ENCODE measurements at places on chromosomes 11 and 22.

- DNase-seq = no peak
Observed at GRCh38 chr11:12284316-12285050, 92.9 kb upstream of the PARVA start.

- DNase-seq = no peak
Observed at GRCh38 chr11:110447343-110447742, 17.6 kb downstream of the FDX1 start.

DNA sequence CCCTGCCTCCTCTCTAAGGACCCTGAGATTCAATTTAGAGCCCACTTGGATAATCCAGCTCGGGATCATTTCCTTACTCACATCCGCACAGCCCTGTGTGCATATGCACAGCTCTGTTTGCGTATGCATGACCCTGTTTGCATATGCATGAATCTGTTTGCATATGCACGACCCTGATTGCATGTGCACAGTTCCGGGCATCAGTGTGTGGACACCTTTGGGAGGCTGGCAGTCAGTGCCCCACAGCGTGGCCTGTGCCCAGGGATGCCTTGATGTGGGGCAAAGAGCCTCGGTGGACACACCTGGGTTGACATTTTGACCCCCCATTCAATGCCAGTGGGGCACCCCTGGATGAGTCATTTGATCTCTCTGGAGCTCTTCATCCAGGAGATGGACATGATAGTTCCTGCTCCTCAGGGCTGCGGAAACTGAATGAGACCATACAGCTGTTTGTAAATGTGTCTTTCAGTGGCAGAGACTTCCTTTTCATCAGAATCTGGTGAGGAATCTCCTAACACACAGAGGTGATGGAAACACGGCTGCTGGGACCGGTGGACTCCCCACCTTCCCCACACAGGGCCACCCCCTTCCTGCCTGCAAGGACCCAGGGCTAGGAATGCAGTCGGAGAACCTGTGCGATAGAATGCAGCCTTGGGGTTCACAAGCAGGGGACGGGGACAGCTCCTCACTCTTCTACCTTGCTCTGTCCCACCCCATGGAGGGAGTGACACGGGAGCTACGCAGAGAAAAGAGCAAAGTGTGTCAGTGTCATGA, 41.2 kb downstream of the MYEOV start:
- DNase-seq = no peak

- no peak for DNase-seq
Observed at GRCh38 chr11:2754008-2754407, 54.2 kb upstream of the KCNQ1OT1 start.

DNA sequence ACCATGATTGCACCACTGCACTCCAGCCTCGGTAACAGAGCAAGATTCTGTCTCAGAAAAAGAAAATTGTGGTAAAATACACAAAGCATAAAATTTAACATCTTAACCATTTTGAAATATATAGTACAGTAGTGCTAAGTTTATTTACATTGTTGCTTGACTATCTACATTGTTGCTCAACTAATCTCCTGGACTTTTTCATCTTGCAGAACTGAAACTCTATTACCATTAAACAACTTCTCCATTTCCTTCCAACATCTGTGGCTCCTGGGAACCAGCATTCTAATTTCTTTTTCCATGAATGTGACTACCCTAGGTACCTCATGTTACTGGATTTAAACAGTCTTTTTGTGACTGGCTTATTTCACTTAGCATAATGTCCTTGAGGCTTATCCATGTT, 13.5 kb upstream of the VWA5A start:
- no peak for DNase-seq

DNA sequence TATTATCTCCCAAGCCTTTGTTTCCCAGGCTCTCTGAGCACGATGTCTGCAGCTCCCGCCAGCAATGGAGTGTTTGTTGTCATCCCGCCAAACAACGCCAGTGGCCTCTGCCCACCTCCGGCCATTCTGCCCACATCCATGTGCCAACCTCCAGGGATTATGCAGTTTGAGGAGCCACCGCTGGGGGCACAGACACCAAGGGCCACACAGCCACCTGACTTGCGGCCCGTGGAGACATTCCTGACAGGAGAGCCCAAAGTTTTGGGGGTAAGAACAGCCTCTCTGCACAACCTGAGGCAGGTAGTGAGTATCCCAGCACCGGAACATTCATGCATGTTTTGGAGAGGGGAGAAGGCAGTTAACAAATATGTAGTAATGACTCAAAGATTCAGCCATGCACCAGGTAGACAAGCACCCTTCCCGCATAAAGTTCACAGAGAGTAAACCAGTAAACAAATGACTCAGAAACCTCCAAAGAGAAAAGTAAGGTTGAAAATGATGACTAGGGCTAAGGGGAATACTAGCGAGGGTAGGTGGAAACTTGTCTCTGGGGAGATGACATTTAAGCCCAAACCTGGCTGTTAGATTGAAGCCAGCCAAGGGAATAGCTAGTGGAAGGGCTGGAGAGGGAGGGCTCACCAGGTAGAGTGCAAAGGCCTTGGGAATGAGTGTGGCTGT, 7.2 kb downstream of the MS4A15 start:
- DNase-seq = no peak

DNA sequence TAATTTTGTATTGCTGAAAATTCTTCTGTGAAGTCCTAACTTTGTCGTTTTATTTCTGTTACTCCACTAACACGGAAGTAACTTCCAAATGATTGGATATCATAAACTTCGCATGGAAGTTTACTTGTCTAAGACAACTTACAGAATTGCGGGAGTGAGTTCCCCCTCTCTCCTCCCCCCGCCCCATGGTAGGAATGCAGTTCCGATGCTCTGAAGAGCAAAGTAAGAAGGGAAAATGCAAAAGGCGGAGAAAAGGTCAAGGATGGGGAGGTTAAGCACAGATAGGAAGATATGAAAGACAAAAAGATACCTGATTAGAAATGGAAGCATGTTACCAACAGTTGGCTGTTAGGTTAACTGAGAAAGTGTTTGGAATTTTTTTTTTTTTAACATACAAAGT, 1.3 kb downstream of the EIF3M start:
- DNase-seq = no peak

DNA sequence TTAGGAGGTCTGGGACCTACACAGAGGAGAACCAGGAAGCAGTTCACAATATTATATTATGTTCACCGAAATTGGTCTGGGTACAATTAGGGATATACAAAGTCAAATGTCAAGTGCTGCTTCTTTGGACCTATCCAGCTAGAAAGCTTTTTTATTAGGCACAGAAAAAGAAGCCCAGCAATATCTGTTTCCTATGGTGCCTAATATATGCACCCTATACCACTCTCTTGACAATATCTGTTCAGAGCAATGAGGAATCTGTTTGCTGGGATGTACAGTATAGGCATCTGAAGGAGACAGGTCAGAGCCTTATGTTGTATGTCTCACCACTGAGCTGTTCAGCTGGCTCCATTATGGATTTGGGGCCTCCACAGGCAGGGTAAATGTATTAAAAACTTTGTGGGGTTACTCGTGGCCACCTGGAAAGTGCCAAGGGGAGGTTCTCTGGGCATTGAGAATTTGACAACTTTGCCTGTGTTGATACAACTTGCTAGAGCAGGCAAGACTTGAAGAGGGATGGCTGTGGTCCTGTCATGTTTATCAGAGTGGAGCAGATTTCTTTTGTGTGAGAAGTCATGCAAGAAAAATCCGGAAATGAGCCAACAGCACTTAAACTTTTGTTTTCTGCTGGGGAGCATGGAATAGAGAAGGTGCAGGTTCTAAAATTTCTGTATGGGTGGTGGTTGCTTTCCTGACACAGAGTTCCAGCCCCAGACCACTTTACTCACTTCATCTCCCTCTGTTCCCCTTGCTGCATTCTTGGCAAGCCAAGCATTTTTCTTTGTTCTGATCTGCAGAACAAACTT, 10.1 kb downstream of the STIM1 start:
- no peak for DNase-seq

- DNase-seq = no peak
Observed at GRCh38 chr22:46774253-46774979, 12.0 kb downstream of the TBC1D22A start.

DNA sequence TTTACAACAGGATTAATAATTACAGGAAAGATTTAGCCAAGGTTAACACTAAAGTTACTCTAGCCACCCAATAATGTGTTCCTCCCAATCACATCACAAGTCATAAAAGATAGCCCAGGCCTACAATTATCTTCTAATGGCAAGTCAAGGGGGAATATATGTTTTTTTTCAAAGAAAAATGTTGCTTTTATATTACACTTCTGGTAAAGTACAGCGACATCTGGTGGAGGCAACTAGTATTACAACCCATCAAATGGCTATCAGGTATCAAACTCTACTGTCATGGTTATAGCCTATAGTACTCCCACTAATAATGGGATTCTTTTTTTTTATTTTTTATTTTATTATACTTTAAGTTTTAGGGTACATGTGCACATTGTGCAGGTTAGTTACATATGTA, 71.8 kb downstream of the XRRA1 start:
- no peak for DNase-seq

- DNase-seq = no peak
Observed at GRCh38 chr11:35850191-35850590, 93.7 kb upstream of the LDLRAD3 start.

GRCh38 chr22:21827628-21828267, 39.7 kb downstream of the MAPK1 start:
- no peak for DNase-seq

- DNase-seq = no peak
Observed at GRCh38 chr11:102590276-102591049, 34.7 kb downstream of the MMP20 start.

GRCh38 chr11:69040581-69041260, 8.0 kb upstream of the TPCN2 start:
- DNase-seq = no peak

DNA sequence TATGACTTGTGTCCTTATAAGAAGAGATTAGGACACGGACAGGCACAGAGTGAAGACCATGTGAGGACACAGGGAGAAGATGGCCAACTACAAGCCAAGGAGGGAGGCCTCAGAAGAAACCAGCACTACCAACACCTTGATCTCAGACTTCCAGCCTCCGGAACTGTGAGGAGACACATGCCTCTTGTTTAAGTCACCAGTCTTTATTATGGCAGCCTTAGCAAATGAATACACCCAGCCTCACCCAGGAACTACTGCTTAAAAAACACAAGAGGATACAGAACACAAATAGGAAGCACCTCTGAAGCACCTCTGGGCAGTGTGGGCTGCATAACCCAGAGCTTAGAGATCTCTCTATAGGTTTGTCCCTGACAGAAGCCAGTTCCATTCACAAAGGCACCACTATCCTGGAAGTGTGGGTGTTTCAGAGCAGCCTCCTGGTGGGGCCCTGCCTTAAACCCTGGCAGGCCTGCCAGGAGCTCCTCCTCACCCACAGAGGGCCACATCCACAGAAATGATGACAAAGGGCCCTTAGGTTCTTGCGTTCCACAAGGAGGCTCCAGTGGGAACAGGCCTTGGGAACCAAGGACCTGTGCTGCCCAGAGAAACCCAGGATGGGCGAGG, 58.8 kb downstream of the CHRDL2 start:
- no peak for DNase-seq

DNA sequence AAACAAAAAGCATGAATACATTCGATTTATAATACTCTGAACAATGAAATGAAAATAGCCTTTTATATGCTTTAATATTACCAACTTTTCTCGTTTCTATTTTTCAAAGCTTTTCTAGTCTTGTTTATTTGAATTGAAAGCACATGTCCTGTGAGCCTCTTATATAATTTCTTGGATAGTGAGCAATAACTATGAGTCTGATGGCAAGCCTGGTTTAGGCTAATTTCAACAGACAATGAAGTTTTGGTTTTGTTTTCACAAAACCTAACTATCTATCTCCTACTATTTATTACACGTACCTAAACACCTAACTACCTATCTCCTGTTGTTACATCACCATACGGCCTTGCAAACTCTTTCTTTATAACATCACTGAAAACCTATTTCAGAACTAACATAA, 29.2 kb upstream of the CEP126 start:
- no peak for DNase-seq

DNA sequence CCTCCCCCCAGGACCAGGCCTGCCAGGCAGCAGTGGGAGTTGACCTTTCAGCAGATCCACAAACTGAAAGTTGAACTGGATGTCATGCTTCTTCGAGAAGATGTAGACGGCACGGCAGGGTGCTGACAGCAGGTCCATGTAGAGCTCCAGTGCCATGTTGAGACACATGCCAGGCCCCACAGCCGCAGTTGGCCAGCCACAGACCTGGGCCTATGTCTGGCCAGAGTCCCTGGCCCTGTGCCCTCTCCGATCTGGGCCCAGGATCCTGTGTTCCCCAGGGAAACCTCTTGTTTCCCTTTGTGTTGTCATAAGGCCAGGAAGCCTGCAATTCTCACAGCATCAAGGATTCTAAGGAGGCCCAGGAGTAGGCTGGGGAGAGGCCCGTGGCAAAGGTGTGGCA, at the start of gene GSTT4:
GSTT4 (minus strand) TSS at position 253 of the 400 bp plus-strand sequence; CDS start at position 156, 97 bp downstream.
- DNase-seq = no peak

DNA sequence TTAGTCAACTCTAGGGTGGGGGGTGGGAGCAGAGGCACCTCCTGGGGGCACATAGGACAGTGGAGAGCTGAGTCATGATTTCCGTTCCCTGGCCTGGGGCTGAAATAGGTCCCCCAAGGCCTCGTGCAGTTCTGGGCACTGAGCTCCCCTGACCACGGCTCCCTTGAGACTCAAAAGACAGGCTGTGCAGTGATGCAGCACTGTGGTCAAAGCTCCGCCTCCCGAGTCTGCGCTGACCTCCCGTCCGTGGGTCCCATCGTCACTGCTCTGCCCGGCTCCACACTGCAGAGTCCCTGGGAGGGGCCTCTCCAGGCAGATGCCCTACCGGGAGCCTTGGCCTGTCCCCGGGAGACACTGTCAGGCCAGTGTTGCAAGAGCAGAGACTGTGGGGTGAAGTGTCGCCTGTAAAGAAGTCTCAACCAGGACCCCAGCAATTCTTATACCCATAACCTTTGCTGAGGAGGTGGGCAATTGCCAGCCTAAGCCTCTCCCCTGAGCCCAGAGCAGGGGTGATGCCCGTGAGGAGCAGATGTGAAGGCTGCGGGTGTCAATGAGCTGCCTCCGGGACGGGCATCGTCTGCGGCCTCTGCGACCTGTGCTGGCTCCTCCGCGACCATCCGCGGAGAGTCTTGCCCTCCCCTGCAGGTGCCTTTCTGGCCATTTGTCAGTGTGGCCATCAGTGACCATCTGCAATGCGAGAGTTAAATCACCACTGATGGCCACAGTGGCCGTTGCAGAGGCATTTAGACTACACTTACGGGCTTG, 877.3 kb downstream of the BRD1 start:
- no peak for DNase-seq

- no peak for DNase-seq
Observed at GRCh38 chr22:25007444-25008106, 55.1 kb downstream of the KIAA1671 start.

DNA sequence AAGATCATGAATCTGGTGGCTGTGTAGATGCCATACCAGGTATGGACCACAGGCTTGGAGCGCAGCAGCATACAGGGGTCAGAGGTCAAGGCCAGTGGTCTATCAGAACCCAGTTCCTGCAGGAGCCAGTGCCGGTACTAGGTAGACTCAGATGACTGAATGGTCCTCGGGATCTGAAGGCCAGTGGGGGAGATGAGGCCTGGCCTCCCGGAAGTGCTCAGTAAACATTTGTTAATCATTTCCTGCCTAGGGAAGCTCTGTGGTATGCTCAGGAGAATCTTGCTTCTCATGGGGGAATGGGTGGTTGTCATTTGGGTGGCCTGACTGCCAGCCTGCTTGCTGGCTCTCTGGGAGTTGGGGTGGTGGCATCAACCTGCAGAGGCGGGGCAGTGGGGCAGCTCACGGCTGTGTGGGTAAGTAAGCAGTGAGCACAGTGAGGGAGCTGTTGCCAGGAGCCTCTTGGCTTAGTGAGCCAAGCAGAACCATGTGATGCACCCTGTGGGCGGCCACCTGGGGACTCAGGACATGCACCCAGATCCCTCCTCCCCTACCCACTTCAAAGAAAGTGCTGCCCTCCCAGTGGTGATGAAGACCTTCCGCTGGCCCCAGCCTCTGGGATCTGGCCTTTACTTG, 33.0 kb downstream of the PTPRJ start:
- DNase-seq = no peak

- no peak for DNase-seq
Observed at GRCh38 chr11:8768625-8769333, 86.2 kb downstream of the RPL27A start.

All from HEK293T (cell line).